ENCODE measurements at places on chromosomes 3 and 15.
A peak's percentile ranks its signal among the peaks of the same experiment; 100 is the strongest.

DNA sequence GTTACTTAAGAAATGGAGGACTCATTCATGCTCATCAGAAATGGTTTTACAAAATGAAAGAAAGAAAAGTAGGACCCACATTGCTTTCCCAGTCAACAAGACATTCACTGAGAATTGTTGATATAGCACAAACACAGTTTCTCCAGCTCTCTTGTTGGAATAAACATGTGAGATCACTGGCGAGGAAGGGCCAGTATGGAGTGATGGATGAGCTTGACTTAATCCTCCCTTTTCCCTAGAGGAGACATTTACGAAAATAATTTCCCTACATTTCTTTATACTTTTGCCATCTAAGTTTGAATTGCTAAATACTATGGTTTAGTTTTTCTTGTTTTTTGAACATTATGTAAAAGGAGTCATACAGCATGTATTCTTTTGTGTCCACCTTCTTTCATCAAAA, 15.9 kb upstream of the UBE3A start:
- no peak for DNase-seq

- DNase-seq, result no peak
These were observed 1.6 kb downstream of the GAP43 start for GRCh38 chr3:115624901-115625300.

DNA sequence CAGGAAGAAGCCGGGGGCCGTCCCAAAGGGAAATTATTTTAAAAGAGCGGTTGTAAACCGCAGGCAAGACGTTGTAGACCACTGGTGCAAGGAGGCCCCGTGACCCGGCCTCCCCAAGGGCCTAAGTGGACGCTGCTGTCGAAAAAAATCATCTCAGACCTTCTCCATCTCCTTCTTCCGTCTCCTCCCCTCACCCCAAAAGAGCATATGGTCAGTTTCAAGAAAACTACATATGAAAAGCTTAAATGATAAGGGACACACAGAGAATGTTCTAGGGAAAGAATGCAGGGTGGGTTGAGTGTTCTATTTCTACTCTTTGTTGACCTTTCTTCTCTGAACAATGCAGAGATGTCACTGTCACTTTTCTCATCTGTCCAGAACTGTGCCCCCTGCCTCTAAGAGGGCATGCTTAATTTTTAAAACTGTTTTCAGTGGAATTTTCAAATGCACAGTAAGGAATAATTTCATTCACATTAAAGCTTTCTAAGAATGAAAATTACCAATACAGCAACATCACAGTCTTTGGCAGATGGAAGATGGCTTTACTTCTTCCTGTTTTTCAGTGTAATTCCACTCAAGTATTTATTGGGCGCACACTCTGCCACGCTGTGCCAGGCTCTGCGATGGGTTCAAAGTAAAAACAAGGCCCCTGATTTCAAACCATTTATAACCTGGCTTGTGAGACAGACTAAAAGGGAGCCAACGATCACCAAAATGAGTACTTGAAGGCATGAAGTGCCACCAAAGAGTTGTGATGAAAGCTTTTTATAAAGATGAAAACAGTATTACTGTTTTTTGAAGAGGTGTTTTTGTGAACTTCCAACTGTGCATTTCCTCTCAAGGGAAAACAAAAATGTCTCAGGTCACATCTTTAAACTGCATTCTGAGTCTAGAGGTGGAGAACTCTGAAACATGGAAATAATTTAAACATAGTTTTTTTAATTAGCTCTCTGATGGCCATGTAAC, 891 bp upstream of the TOP2B start:
- no peak for DNase-seq

GRCh38 chr3:45387171-45387570, 1.2 kb upstream of the LARS2 start:
- DNase-seq, result no peak

GRCh38 chr3:123202451-123202850, 708 bp downstream of the SEC22A start:
- DNase-seq, result peak; percentile 4

DNA sequence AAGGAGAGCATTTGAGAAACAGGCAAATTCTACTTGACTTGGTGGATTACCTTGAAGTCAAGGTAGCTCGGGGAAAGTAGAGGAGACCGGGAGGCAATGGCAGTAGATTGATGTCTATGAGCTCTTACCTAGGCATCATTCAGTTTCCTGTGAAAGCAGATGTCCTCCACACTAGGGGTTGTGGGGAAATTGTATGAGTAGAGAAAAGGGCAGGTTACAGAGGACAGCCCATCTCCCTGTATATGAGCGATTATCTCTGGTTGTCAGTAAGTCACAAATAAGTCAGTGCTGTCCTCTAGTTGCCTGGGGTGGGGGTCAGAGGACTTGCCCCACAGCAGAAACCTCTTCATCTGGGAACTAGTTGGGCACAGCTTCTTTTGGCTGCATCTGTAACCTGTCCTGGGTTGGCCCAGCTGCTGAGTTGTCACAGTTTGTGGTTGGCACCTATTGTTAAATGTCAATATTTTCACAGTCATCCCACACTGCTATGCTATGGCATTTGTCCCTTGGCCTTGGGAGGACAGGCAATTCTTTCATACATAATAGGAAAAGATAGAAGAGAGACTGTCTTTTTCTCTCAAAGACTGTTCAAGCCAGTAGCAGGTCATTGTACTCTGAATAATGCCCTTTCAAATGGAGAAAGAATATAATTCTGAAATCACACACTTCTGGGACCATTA, 53.6 kb upstream of the LRRFIP2 start:
- no peak for DNase-seq

DNA sequence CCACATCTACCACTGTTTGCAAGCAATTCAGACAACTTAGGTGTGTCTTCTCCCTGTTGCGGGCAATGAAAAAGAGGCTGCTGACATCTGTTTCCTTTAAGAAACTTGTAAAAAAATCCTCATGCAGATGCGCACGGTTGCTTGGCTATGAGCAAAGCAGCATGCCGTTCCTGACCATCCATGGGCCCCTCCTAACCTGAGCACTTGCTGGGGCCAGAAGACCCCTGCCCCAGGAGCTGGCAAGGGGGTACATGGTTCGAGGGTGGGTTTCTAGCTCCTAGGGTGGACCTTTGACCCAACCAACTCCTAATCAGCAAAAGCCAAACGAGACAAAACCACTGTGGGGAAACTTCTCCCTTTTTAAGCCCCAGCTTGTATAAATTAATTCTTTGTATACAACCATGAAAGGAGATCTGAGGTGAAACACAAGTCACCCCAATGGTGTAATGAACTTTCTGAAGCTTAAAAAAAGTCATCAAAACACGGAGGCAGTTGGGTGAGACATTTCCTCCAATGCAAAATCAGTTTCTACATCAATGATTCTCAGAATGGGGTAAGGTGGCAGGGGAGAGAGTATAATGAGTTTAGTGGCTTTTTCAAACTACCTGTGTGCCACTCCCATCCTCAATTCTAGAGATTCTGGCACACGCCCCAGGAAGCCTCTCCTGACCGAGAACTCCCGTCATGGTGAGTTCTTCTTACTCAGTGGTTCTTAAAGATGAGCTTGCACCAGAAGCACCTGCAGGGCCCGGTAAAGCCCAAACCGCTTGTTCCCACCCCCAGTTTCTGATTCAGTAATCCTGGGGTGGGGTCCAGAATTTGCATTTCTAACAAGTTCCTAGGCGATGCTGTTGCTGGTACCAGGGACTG, 44.1 kb downstream of the CPN2 start:
- DNase-seq, result no peak

- DNase-seq, result no peak
These were observed 289.6 kb downstream of the EFHB start for GRCh38 chr3:19644405-19644804.

- DNase-seq, result no peak
These were observed 28.8 kb downstream of the CYP8B1 start for GRCh38 chr3:42846685-42847522.

GRCh38 chr15:44066211-44066827, 128.8 kb downstream of the FRMD5 start:
- peak; percentile 73 for DNase-seq

DNA sequence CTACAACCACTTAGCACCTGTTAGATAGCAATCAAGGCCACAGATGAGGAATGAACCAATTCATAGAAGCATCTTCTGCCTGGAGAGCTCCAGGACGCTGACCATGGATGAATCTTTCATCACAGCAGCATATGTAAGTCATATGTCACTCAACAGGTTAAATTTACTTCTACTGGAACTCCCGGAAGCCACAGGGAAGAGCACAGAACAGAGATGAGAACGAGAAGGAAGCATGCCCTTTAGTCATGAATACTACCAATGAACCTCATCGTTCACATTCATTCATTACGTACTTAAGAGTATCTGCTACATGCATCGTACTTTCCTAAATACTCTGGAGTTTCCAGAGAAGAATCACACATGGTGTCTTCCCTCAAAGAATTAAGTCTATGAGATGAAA, 192.8 kb downstream of the STT3B start:
- DNase-seq, result no peak

DNA sequence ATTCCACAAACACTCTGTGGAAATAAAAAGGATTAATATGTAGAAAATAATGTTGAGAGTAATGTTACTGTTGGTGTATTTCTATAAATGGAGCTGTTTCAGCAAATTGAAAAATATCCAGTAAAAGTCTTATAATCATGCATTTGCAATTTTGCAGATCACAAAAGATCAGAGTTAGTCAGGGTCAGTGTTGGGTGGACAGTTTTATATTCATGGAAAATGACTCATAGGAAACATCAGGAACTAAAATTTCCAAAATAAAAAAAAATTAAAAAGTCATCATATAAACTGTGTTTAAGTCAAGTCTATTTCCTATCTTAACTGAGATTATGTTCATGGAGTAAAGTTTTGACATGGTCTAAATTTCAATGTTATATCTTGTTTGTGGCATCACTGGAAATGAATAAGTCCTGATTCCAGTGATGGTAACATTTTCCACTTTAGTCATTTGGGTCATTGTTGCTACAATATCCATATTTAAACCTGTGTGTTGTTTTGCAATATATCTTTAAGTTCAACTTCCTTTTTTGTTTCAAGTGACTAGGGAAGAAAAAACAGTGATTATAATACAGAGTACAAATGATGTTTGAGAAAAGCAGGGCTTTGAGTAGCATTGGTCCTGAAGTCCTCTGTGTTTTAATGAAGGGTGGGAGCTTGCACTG, 37.8 kb downstream of the MITF start:
- DNase-seq, result peak; percentile 46

GRCh38 chr3:69562020-69562419, 176.1 kb upstream of the FRMD4B start:
- no peak for DNase-seq

- DNase-seq, result no peak
These were observed 58.0 kb downstream of the GPR160 start for GRCh38 chr3:170095771-170096170.

GRCh38 chr15:90138071-90138833, 36.0 kb upstream of the IDH2 start:
- DNase-seq, result no peak

DNA sequence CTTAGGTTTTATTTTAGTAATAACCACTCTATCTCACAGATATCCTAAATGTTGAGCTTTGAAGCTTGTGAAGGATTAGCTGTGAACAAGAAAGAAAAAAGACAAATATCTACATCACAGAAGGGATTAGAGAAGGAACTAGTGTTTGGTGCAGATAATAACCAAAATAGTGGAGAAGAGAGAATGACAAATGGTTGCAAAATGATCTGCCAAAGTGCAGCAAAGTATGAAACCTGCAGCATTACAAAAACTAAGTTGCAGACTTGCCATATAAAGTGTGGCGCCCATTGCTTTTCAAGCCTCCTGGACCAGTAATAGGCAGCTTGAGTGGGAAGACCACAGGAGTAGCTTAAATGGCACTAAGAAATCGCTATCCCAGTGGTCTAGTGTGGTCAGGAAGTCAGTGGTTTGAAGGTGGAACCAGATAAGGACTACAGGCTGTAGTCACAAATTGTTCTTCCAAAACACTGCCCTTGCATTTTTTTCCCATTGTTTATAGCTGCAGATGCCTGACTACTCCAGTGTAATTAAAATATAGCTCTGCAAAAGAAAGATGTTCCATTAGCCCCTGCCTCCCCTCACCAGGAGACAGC, 20.7 kb downstream of the TPM1 start:
- DNase-seq, result peak; percentile 50

DNA sequence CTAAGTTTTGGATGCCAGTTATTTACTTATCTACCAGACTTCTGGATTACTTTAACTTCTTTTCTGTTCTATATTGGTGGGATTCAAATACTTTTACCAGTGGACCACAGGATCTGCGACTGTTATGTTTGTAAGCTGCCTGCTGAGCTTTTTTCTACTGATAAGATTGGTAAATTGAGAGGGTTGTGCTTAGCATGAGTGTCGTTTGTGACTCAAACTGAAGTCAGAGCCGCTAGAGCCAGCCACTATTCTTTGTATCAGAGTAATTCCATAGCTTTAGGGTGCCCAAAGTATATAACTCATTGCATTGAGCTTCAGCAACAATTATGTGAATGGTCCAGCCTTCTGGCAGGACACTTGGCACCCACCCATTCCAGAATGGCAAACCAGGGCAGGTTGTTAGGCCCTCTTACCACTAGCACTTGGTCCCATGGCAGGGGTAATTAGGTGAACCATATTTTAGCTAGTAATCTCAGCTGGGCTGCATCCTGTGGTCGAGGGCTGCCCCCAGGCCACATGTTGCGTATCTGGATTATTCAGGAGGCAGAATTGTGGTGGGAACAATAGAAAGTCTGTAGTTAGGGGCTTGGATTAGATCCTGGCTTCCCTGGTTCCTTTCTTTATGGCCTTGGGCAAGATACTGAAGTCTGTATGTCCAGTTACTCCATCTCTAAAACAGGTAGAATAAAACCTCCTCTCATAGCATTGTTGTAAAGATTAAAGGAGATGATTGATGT, 6.0 kb downstream of the PLCL2 start:
- no peak for DNase-seq

DNA sequence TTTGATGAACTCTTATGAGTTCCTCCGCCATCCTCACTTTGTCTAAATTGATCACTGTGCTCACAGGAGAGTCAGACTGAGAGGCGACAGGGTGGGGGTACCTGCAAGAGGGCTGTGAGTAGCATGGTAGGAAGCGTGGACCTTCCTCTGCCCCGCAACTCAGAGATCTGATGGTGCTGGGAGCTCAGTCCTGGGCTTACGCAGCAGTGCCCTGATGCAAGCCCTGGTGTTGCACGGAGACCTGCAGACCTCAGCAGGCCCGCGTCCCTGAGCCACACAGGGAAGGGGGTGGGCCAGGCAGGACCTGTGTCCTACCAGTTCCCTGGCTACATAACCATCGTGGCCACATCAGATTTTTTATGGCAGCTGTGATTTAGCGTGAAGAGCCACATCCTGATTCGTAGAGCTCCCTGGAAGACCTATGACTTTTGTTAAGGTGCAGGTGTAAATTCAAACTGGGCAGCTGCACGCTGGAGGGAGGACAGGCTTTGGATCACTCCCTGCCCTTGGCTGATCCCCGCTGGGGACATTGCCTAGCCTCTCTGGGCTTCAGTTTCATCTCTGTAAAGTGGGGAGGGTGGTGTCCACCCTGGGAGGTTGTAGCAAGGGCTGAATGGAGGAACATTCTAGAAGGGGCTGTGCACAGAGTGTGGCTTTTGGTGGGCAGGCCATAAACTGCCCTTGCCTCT, 176.1 kb downstream of the KLF13 start:
- DNase-seq, result no peak

DNA sequence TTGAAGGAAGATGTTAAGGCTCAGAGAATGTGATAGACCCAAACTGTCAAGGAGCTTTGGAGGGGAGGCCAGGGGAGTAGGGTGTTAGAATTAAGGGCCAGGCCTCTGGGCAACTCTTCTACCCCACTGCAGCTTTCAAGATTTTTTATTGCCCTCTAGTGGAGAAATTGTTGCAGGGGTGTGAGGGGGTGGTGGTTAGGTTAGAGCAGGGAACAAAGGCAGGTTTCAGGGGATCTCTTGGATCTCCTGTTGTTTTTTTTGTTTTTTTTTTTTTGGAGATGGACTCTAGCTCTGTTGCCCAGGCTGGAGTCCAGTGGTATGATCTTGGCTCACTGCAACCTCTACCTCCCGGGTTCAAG, 1.4 kb upstream of the SEC13 start:
- DNase-seq, result no peak

Measured in EH (cell line).